Smooth muscle cell of the umbilical artery (primary cell): ENCODE measurements at places on chromosomes 4 and X. TPM values are rescaled to one million over a fixed set of nuclear protein-coding genes. Genes with fewer than 3 reads are reported as not detected.

AMTN gene
- not detected in 2 replicates for total RNA-seq

IBSP gene
- not detected in 2 replicates for total RNA-seq

CDKN2AIP gene
- 14.3 and 15.4 TPM in 2 replicates for total RNA-seq

GABRB1 gene
- total RNA-seq = 0.51 TPM in 1 of 2 replicates, not detected in the other

CHIC1 gene
- 12.2 and 14.6 TPM in 2 replicates for total RNA-seq

MAGEA12 gene
- total RNA-seq = not detected in 2 replicates

BST1 gene
- total RNA-seq = 6.6 and 12.8 TPM in 2 replicates

NWD2 gene
- not detected in 2 replicates for total RNA-seq

SPANXN3 gene
- not detected in 2 replicates for total RNA-seq

CXCL3 gene
- 6.5 and 11.9 TPM in 2 replicates for total RNA-seq

ADH7 gene
- total RNA-seq = not detected in 2 replicates

HTN1 gene
- total RNA-seq = not detected in 2 replicates
